ENCODE measurements at places on chromosomes 1 and 21. TPM values are rescaled to one million over a fixed set of nuclear protein-coding genes. Genes with fewer than 3 reads are reported as not detected.

GRCh38 chr1:193480755-193481154 lies 294.3 kb upstream of the B3GALT2 start:
- DNase-seq, result no peak

Gene F11R
- total RNA-seq, result 121 TPM

GRCh38 chr1:172746091-172746949 lies 87.4 kb downstream of the FASLG start:
- peak; percentile 92 for DNase-seq

DNA sequence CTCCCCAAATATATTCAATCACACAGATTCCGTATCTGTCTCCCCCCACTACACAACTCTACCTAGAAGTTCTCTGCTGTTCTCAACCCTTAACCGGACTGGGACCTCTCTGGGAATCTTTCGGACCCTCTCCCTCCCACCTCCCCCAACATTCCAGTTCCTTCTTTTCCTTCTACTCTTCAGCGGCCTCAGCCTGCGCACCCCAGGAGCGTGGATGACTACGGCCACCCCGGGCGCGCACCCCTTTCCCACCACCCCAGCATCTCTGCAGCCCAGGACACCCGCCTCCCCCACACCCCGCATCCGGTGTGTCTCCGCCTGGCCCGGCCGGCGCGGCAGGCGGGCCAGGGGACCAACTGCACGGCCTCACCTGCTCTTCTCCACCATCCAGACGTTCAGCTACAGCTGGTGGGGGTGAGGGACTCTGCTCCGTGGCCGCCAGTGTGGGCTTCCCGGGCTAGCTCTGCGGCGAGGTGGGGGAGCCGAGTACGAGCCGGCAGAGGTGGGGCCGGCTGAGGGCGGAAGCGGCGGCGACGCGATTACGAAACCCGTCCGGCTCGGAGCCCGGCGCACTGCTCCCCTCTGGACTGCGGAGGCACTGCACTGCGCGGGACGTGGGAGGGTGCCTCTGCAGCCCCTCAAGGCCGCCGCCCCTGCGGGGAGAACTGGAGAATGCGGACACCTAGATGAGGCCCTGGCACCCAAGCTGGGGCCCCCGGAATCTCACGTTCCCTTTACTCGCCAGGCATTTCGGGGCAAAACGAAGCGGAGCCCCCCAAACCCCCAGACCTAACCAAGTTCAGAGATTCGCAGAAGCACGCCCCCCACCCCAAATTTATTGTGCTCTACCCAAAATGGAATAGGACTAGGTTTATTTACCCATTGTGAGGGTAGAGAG lies at the start of gene CDC42SE1:
Gene CDC42SE1, minus strand, starts transcription at position 514 of the 898 bp plus-strand sequence. CDS start 3,892 bp downstream, outside the sequence.
- no peak for DNase-seq

GRCh38 chr21:26754853-26755252 lies 90.4 kb downstream of the ADAMTS1 start:
- no peak for DNase-seq

- DNase-seq, result no peak
Measured at GRCh38 chr1:25067518-25068251, 137.6 kb upstream of the RUNX3 start.

Gene HIVEP3
- total RNA-seq, result 0.71 TPM

GRCh38 chr1:46488343-46489168 lies 1.1 kb upstream of the DMBX1 start:
- DNase-seq, result no peak

- DNase-seq, result no peak
Measured at GRCh38 chr1:60922304-60922703, 160.1 kb upstream of the NFIA start.

DNA sequence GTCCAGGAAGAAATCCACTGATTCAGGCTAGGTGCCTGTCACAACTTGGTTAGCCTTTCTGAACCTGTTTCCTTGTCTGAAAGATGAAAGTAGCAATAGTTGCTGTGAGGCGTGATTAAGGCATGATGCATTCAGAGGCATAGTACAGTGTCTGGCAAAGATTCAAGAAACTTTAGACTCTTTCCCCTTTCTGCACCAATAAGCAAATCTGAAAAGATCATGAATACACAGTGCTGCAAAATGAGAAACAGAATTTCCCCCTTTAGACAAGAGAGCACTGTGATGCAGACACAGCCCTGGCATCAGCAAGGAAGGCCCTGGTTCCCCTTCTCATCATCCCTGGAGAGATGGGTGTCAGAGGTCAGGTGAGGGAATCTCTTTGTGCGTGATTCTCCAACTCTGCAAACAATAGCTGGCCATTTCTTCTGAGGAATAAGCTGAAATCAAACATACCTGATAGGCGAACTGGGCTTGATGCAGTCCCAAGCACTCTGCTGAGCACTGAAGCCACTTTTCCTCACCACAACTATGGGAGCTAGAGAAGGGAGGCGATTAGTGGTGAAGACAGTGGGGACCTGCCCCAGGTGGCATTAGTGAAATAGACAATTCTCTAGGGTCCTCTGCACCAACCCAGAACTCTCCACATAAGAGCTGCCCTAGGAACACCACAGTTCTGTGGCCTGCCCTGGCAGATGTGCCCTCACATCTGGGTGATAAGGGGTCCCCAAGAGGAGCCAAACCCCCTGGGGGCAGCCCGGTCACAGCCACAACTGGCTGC lies 41.7 kb downstream of the ITPKB start:
- peak; percentile 92 for DNase-seq

- no peak for DNase-seq
Measured at GRCh38 chr1:2840036-2840809, 38.7 kb upstream of the TTC34 start.

DNA sequence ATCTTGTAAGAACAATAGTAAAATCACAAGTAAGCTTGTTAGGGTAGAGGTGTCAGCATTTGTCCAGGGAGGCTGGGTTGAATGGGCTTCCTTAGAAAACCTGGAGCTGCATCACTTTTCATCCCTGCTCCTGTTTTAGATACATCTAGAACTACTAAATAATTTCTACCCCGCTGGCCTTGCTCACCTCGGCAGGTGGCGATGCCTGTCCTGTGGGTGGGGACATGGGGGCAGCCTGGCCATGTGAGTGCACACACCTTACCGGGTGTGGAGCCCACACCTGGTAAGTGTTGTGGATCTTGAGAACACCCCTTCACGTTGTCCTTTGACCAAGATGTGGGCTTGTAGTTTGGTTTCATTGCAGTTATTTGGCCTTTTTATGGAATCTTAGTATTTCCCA lies 29.7 kb downstream of the URB2 start:
- DNase-seq, result no peak

Gene CFAP107
- not detected for total RNA-seq

- no peak for DNase-seq
Measured at GRCh38 chr1:205326812-205327466, 5.4 kb upstream of the NUAK2 start.

Gene SMIM1
- 4.6 TPM for total RNA-seq

Data from foreskin keratinocyte (primary cell).